Mucosa of descending colon (tissue), 3 donors: ENCODE measurements at places on chromosomes 4 and X. TPM values are rescaled to one million over a fixed set of nuclear protein-coding genes. Genes with fewer than 3 reads are reported as not detected.

NDUFB11 gene
- 72.2 TPM for total RNA-seq

TMEM144 gene
- total RNA-seq: 32.4 TPM

DNA sequence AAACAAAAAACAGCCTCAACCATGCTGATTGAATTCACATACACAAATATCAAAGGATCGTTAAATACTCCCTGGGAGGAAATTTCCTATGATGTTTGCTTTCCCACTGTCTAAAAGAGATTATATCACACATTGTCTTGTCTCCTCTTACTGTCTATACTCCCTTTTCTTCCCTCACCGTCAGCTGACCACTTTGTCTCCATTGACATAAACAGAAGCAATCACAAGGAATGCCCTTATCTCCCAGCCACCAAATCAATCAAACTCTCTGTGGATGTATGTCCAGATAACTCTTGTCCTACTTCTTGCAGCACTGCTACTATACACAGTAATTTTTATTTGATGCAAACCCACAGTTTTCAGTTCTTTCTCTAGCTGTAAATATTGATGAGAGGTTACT, 12.2 kb upstream of the NUDT9 start:
- no peak for DNase-seq

DGKK gene
- total RNA-seq: not detected

GRCh38 chr4:125131891-125132680, 182.7 kb upstream of the FAT4 start:
- no peak for DNase-seq

DNA sequence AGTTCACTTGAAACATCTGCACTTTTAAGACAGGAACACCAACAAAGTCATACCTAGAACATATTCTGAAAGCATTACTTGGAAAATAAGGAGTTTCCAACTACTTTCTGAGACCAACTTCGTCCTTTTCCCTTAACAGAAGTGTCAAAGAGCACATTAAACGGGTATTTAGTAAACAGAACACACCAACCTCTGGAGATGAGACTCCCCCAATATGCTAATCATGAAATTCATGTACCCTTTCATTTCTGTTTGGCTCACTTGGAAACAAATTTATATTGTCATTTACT, 69.2 kb downstream of the NOCT start:
- DNase-seq: no peak

GRCh38 chr4:74433043-74433442, 11.9 kb upstream of the AREG start:
- DNase-seq: no peak

GRCh38 chr4:76943790-76944189, 5.8 kb upstream of the SEPTIN11 start:
- DNase-seq: no peak

DCAF8L1 gene
- not detected for total RNA-seq

DNA sequence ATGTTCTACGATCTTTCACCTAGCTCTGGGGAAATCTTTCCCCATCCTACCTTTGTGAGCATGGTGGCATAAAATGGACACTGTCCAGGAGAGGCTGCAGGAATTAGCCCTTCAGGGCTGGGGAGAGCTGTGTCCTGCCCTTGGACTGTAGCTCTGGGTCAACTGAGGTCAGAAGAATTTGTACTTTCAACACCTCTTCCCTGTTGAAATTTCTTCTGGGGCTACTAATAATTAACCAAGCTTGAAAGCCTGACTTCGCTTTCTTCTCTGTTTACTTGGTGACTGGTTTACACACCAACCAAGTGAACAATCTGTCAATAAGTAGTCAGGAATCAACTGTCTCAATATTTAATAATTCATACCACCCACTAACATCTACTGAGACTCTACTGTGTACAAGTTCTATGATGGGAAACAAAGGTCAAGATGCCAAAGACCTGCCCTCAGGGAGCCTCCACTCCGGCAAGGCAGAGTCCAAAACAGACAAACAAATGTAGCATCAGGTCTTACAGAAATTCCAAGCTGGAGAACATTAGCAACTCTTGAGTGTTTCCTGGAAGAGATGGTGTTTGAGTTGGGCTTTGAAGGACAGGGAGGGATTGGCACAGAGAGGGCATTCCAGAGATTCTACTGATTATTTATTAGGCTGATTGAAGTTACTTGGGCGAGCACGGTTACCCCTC, 113.1 kb downstream of the ENPP6 start:
- no peak for DNase-seq

TLR3 gene
- 23.6 TPM for total RNA-seq

- no peak for DNase-seq
Observed at GRCh38 chr4:144181391-144181790, 40.9 kb upstream of the GYPA start.

GRCh38 chr4:25578432-25578831, 77.2 kb upstream of the SLC34A2 start:
- no peak for DNase-seq

SHROOM4 gene
- total RNA-seq: 3.6 TPM

DNA sequence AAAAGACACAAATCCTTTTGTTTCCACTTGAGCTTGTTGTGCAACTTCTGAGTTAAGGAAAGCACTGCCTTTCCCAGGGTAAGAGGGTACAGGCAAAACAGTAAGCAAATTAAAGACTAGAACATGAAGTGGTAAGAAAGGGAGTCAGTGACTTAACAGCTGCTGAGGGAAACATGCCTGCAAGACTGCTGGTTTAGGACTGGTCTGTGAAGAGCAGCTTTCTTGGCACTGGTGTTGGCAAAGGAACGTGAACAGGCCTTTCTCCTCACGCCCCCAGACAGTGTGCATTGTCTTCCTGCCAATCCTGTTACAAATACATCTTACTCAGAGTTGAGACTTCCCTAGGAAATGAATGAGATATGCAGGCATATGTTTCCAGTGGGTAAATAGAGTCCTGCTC, 2.6 kb downstream of the LHFPL1 start:
- DNase-seq: no peak

- DNase-seq: no peak
Observed at GRCh38 chrX:83326539-83326938, 181.6 kb upstream of the POU3F4 start.

DNA sequence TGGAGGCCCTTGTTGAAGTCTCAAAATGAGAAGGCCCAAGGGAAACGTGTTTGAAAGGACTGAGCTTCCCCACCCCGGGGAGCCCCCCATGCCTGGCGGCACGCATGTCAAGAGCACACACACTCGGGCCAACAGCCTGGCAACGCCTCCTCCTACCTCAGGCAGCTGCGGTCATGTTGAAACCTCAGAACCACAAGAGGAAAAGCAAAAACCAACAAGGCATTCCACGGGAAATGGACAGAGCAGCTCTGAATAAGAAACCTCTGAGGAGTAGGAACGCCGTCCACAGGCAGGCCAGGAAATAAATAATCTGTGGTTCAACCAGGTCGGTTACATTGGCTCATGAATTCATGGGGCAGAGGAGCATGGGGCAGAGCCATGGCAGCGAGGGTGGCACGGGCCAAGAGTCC, 95.7 kb upstream of the AFAP1 start:
- peak; percentile 6 for DNase-seq

- DNase-seq: no peak
Observed at GRCh38 chrX:12013211-12013618, 125.1 kb upstream of the FRMPD4 start.

GUCY1A1 gene
- total RNA-seq: 213 TPM

VEGFD gene
- 5.8 TPM for total RNA-seq

FAM47A gene
- total RNA-seq: not detected

DNA sequence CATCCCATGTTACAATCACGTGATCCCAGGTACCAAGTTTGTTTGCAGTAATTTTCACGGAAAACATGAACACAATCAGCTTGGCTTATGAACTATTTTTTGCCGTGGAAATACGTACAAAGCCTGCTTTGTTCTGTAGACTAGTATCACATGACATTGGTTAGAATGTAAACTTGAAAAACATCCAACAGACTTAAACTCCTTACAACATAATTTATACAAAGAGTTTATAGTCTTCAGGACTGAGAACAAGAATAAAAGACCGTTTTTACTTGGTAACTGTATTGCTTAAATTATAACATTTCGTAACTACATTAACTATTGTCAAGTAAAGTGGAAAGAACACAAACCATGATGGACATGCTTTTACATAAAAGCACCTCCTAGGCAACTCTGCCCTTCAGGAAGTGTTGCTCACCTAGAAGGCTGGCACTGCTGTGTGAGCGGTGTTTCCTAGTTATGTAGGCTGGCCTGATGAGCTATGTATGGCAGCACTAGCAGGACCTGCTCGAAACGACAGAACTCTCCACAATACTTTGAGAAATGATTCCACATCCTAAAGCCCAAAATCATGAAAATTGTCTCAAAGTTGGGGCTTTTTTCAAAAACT, 41.8 kb upstream of the WDR1 start:
- no peak for DNase-seq

DNA sequence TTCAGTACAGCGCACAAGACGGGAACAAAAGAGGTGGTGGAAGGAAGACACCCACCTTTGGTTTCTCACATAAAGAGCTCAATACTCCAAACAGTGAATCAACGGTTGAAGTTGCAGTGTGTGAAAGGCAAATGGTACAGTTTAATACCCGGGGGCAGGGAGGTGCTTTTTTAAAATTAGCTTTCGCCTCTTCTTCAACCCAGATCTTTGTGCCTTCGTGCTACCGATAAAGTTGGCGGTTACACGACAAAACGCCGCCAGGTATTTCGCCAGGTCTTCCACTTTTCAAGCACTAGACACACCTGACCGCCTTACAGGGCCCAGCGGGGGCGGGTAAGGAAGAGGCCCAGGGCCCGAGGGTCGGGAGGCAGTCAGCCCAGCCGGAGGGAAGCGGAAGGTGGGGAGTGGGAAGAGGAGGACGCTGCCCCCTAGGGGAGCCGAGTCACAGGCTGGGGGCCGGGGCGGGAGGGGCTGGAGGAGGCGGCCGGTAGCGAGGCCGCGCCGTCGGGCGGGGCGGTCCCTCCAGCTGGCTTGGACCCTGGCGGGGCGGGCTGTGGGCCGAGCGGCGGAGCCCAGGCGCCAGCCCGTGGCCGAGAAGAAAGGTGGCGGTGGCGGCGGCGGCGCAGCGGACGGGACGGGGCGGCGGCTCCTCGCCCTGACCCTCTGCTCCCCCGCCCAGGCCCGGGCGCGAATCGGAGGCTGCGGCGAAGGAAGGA, 16.0 kb downstream of the UTP3 start:
- DNase-seq: peak; percentile 86

DNA sequence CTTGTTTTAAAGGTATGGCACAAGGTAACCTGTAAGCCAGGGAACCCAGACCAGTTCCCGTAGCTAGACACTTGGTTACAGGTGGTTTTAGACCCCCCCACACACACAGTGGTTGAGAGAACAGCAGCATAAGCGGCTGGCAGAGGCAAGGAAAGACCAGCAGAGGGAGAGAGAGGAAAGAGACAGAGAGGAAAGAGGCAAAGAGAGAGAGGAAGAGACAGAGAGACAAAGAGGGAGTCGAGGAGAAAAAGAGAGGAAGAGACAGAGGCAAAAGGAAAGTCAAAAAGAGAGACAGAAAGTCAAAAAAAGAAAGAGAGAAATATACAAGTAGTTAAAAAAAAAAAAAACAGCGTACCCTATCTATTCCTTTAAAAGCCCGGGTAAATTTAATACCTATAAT, 19.5 kb upstream of the PCSK1N start:
- no peak for DNase-seq
